ENCODE measurements at places on chromosomes 11 and 22.

DNA sequence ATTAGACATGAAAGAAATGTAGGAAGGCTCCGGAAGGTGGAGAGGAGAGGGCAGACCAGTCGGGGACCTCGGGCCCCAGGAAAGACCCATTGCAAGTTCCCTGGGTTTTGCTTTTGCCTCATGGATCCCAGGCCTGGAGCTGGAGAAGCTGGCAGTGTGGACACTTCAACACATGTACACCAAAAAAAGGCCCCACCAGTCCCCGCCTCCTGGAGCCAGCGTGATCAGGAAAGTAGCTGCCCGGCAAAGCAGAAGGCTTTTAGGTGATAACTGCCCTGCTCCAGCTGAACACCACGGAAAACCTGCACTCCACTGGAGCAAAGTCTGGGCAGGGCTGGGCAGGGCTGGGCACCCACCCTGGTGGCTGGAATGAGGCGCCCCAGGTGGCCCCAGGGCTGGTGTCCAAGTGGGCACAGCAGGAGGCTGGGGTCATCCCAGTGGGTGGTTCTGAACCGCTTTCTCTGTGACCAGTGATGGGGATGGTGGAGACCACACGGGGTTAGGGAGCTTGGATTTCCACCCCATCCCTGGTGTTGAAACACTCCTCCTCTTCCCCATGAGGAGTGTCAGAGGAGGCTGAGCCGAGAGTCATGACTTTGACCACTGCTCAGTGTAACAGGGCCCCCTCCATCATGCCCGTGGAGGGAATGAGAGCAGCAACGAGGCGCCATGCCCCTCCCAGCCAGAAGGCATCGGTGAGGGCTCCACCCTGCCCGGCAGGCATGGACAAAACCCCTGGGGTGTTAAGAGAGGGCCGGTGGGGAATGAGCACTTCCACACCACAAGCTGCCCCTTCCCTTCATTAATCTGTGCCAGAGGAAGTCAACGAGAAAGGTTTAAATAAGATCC is 16.9 kb upstream of the MUC5AC start:
- H3K27ac ChIP-seq, result no peak overlapping the region
- H3K4me3 ChIP-seq, result peak overlapping the region; percentile 8
- peaks cover 31% of the 10 kb centered on the region for H3K27me3 ChIP-seq
- no peaks in the 10 kb centered on the region for H3K36me3 ChIP-seq
- DNase-seq, result no peak
- H3K4me1 ChIP-seq, result peaks cover 8% of the 10 kb centered on the region

DNA sequence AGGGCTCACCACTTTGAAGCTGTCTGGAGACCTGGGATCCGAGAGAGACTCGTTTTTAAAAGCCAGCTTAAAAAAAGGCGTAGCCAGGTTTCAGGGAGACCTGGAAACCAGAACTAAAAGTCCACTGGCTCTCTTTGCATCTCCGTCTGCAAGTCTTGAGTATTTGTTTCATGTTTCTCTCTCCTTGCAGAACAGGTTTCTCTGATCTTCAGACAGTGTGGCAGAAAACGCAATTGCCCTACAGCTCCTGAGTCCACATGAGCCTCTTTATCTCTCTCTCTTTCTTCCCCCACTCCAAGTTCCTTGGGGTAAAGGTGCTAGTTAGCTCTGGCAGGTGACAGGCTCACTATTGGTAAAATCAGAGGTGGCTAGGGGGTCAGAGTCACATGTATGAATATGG is 67.0 kb upstream of the AMPD3 start:
- H3K27me3 ChIP-seq, result no peaks in the 10 kb centered on the region
- peak overlapping the region; percentile 46 for H3K4me3 ChIP-seq
- H3K36me3 ChIP-seq, result no peaks in the 10 kb centered on the region
- DNase-seq, result no peak
- no peak overlapping the region for H3K27ac ChIP-seq

DNA sequence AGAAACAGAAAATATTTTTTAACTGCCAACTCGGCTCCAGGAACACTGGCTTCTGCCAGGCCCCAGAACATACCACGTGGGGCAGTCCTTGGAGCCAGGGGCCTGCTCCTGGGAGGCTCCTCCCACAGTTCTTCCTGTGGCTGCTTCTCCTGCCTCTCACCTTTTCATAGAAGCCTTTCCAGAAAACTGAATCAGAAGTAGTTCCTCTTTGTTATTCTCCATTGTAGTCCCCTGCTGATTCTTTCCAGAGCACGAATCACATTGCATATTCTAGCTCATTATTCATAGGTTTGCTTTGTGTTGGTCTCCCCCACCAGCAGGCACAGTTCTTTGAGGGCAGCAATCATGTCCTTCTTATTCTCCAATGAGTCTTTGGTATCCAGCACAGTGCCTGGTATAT is 106.0 kb downstream of the EFCAB6 start:
- no peaks in the 10 kb centered on the region for H3K27me3 ChIP-seq
- no peaks in the 10 kb centered on the region for H3K4me1 ChIP-seq
- H3K27ac ChIP-seq, result no peak overlapping the region
- no peak for DNase-seq
- H3K36me3 ChIP-seq, result no peaks in the 10 kb centered on the region

GRCh38 chr22:20779818-20780158 is 5.9 kb downstream of the SERPIND1 start:
- peaks cover 3% of the 10 kb centered on the region for H3K4me1 ChIP-seq
- H3K36me3 ChIP-seq, result peaks cover 24% of the 10 kb centered on the region
- DNase-seq, result peak; percentile 55
- H3K27me3 ChIP-seq, result no peaks in the 10 kb centered on the region
- H3K4me3 ChIP-seq, result no peak overlapping the region

DNA sequence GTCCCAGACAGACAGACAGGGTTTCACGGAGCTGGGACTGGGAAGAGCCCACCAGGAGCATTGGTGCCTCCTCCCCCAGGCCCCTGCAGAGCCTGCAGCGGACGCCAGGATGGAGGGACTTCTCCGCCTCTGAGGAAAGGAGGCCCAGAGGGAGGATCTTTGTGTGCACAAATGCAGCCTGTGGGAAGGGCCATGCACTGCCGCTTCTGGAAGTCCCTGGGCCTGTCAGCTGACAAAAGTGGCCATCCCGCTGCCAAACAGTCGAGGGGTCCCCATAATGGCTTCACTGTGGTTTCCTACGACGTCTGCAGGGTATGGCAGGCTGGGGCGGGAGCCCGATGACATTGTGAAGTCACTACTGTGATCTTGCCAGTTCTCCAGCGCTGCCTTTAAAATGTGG is 73.8 kb downstream of the TP53I11 start:
- H3K27me3 ChIP-seq, result peaks cover 79% of the 10 kb centered on the region
- H3K4me3 ChIP-seq, result no peak overlapping the region
- H3K36me3 ChIP-seq, result no peaks in the 10 kb centered on the region
- no peak overlapping the region for H3K27ac ChIP-seq
- peaks cover 6% of the 10 kb centered on the region for H3K4me1 ChIP-seq

DNA sequence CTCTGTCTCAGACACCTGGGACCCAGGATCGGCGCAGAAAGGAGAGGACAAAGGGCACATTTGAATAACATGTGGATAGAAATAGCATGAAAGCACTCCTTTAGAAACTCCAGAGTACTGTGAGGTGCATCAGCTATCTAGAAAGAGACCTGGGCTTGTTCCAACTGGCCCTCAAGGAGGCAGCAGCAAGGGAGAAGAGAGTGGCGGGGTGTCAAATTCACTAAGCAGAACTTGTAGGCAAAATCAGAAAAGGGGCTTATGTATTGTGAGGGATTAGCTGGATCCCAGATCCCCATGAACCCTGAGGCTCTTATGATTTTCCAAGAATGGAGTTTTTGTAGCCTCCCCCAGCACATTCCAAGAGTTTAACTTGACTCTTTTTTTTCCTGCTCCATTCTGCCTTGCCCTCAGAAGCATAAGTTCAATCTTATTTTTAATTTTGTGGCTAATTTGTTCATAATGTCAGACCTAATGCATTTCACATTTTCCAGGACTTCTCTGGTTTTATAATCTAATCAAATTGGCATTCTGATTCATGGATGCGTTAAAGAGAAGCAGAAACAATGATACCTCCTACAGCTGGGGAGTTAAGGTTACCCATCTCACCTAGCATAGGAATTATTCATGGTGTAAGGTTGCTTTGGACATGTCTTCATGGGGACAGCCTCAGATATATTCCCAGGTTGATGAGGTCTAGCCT is 33.6 kb downstream of the USH1C start:
- peaks cover 7% of the 10 kb centered on the region for H3K4me1 ChIP-seq
- DNase-seq, result no peak
- no peak overlapping the region for H3K4me3 ChIP-seq
- peaks cover 29% of the 10 kb centered on the region for H3K27me3 ChIP-seq
- no peaks in the 10 kb centered on the region for H3K36me3 ChIP-seq

GRCh38 chr11:3108183-3108721 is 51.0 kb upstream of the CARS1 start:
- peaks cover 70% of the 10 kb centered on the region for H3K36me3 ChIP-seq
- no peak overlapping the region for H3K4me3 ChIP-seq
- peaks cover 2% of the 10 kb centered on the region for H3K4me1 ChIP-seq
- no peak for DNase-seq
- H3K27me3 ChIP-seq, result no peaks in the 10 kb centered on the region
- H3K27ac ChIP-seq, result no peak overlapping the region

- H3K4me1 ChIP-seq, result peaks cover 20% of the 10 kb centered on the region
- no peak overlapping the region for H3K27ac ChIP-seq
- H3K27me3 ChIP-seq, result no peaks in the 10 kb centered on the region
- no peak overlapping the region for H3K4me3 ChIP-seq
- H3K36me3 ChIP-seq, result peaks cover 91% of the 10 kb centered on the region
- no peak for DNase-seq
Observed at GRCh38 chr11:72004515-72005346, 6.0 kb downstream of the IL18BP start.

DNA sequence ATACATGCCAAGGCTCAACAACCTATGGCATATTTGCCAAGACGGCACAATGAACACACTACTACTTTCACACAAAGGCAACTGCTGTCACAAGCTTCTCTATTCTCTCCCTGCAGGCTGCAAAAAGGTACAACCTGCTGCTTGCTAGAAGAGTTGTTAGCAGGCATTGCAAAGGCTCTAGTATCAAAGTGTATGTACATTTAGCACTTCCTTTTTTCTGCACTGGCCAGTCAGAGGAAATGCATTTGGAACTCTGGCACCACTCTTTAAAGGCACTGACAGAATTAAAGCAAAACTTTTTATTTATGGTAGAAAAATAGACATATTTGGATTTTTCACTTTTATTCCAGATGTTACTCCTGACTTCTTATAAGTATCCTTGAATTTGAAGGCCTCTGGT is 125.9 kb downstream of the CWF19L2 start:
- no peak overlapping the region for H3K27ac ChIP-seq
- H3K27me3 ChIP-seq, result no peaks in the 10 kb centered on the region
- H3K36me3 ChIP-seq, result no peaks in the 10 kb centered on the region
- no peaks in the 10 kb centered on the region for H3K4me1 ChIP-seq
- no peak for DNase-seq

DNA sequence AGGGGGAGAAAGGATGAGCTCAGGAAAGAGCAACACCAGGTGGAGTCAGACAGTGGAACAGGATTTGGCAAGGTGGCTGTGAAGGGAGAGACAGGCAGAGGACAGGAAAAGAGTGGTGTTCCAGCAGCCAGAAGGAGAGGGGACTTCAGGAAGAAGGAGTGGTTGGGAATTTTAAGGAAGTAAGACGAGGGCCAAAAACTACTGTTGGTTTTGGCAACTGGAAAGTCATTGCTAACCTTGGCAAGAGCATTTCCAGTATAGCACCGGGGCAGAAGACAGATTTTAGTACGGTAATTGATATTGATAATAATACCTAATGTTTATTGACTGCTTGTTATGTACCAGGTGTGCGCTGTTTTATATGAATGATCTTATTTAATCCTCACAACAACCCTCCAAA is 15.4 kb upstream of the DDX6 start:
- no peak for DNase-seq
- no peak overlapping the region for H3K27ac ChIP-seq
- H3K4me3 ChIP-seq, result no peak overlapping the region
- H3K27me3 ChIP-seq, result peaks cover 27% of the 10 kb centered on the region
- no peaks in the 10 kb centered on the region for H3K36me3 ChIP-seq

- peaks cover 1% of the 10 kb centered on the region for H3K4me1 ChIP-seq
- H3K4me3 ChIP-seq, result no peak overlapping the region
- DNase-seq, result no peak
- no peaks in the 10 kb centered on the region for H3K36me3 ChIP-seq
- no peak overlapping the region for H3K27ac ChIP-seq
Observed at GRCh38 chr11:80846979-80847378, 1406.1 kb upstream of the TENM4 start.

DNA sequence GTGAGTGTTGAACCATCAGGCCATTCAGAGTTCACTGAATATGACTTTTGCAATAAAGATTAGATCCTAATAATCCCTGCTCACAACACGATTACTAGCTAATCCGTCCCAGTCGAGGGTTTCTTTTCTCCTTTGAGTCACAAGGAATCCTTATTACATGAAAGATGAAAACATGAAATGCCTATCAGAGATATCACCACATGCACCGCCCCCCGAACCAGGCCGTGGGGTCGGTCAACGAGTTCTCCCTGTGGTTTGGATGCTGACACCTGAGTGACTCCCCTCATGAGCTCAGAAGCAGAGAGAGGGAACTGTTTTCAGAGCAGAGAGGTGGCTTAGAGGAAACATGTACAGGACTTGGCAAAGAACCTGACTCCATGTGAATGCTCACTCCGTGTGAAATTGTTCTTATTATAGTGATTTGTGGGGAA is 263.3 kb downstream of the ETS1 start:
- H3K4me1 ChIP-seq, result no peaks in the 10 kb centered on the region
- H3K36me3 ChIP-seq, result no peaks in the 10 kb centered on the region
- H3K27me3 ChIP-seq, result no peaks in the 10 kb centered on the region
- no peak overlapping the region for H3K27ac ChIP-seq

All from mesenchymal stem cell (in vitro differentiated cells and primary cell).